ENCODE measurements at places on chromosomes 16 and 17.

- peak; percentile 23 for DNase-seq
These were observed 85.6 kb downstream of the FOXL1 start for GRCh38 chr16:86663685-86664521.

DNA sequence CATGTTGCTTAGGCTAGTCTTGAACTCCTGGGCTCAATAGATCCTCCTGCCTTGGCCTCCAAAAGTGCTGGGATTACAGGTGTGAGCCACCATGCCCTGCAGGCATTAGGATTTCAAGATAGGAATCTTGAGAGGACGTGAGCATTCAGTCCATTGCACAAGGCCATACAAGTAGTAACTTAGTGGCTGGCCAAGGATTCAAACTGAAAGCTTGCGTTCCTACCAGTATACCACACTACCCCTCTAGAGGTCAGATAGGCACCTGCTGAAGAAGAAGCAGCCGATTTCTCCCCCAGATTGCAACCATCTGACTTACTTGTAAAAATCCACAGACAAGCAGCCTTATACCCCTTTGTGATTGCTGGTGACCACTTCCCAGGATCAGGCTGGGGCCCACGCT lies 80.9 kb downstream of the CACNG3 start:
- DNase-seq = no peak

- no peak for DNase-seq
These were observed 1893.0 kb downstream of the TP53TG3F start for GRCh38 chr16:35352431-35352830.

DNA sequence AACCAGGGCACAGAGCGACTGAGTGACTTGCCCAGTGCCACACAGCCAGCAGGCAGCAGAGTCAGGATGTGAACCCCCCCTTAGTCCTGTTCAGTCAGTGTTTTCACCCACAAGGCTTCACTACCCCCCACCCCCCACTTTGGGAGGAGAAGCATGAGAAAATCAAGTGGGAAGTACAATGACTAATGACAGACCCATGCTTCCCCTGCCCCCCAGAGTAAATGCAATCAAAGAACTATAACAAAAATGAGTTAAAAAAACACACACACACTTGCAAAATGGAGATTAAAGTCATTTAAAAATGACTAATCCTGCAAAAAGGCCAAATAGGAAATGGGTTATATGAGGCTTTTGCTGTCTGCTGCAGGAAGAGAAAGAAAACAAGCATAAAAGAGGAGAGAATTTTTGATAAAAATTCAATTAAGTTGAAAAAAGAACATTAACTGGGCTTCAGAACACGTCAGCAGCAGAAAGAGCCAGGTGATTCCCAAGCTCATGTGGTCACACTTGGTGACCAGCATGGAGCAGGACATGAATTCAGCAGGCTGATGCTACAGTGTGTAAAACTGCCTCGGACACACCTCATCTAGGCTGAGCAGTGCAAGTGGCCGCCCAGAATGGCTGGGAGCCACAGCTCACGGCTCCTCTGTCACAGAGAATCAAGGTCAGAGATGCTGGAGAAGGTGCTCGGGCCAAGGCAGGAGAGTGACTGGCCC lies 212.3 kb downstream of the ZNF423 start:
- DNase-seq = no peak

DNA sequence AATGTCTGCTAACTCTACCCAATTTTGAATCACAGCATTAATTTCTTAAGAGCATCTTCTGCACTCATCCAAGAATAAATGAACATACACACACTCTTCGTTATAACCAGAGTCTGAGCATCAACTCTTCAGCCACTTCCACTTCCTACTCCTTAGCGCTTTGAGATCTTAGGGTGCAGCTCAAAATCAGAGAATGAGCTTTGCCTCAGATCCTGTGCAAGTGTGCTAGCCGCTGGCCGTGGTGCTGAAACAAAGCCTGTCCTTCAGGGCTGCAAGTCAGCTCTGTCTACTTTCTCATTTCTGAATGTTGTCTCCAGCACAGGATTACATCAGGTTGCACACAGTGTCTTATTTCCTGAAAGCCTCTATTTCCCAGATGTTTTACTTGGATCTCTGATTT lies 165.4 kb downstream of the AIPL1 start:
- peak; percentile 39 for DNase-seq
